Activated naive CD4-positive, alpha-beta T cell treated with anti-CD3 and anti-CD28 coated beads, Interleukin-2, amount 10 ng/mL, durations not matched to agents 7 days and 5 days (primary cell): ENCODE measurements at places on chromosomes 3 and 15.

DNA sequence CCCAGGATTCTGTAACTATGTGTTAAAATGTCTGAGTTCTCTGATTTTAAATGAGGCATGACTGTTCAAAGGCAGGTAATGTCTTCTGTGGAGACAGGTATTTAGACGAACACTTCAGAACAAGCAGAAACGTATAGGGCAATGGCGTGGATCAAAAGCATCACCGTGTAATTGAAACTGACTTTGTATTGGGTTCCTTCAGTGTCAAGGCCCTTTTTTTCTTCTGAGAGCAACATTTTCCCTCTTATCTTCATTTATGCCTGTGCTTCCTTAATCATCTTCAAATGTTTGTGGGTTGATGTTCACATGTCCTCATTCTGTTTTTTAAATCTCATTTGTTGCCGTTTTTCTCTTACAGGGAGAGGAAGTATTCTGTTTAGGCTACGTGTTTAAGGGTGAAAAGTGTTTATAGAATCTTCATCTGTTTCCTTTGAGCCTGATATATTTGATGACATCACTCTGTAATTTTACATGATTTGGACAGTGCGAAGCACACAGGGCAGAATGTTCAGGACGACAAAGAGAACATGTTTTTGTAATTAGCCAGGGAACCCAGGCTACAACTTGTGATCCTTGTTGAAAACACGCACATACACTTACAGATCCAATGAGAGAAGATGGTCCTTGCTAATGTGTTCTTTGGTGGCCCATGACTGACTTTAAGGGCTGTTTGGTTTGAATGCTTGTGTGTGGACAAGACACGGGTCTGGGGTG lies 196.0 kb downstream of the LRTM1 start:
- no peaks in the 10 kb centered on the region for H3K36me3 ChIP-seq
- H3K4me1 ChIP-seq = no peaks in the 10 kb centered on the region
- H3K27ac ChIP-seq = no peak overlapping the region
- no peak for DNase-seq
- no peaks in the 10 kb centered on the region for H3K27me3 ChIP-seq

DNA sequence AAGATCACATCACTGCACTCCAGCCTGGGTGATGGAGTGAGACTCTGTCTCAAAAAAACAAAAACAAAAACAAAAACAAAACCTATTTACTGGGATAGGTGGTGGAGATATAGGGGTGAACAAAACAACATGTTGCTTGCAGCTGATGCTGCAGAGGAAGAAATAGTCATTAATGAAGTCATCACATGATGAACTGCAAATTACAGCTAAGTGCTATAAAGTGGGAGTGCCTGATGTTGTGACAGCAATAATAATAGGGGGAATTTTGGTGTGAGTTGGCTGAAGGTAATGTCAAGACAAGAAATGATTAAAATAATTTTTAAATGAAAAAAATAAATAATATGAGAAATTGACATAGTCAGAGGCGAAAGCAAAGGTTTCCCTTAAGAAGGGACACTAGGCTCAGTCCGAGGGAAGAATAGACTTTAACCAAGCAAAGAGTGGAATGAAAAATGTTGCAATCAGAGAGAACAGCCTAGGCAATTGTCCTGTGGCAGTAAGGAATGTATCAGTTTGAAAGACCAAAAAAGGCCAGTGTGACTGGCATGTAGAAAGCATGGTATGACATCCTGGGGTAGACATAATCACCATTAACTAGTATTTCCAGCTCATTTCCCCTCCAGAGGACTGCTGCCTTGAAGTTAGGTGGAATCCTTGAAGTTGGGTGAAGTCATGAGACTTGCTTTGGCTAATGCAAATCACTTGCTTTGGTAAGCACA lies 14.7 kb upstream of the PIK3CB start:
- H3K4me3 ChIP-seq = no peak overlapping the region
- peaks cover 4% of the 10 kb centered on the region for H3K27me3 ChIP-seq
- no peaks in the 10 kb centered on the region for H3K4me1 ChIP-seq
- H3K27ac ChIP-seq = no peak overlapping the region
- no peak for DNase-seq
- H3K36me3 ChIP-seq = no peaks in the 10 kb centered on the region

- no peak overlapping the region for H3K4me3 ChIP-seq
- no peaks in the 10 kb centered on the region for H3K27me3 ChIP-seq
- H3K4me1 ChIP-seq = no peaks in the 10 kb centered on the region
- no peak for DNase-seq
These were observed 395.8 kb downstream of the NTRK3 start for GRCh38 chr15:87860743-87861142.

- peaks cover 8% of the 10 kb centered on the region for H3K27me3 ChIP-seq
- no peak overlapping the region for H3K27ac ChIP-seq
- no peaks in the 10 kb centered on the region for H3K4me1 ChIP-seq
- H3K36me3 ChIP-seq = no peaks in the 10 kb centered on the region
- H3K4me3 ChIP-seq = no peak overlapping the region
These were observed 6.4 kb upstream of the TTC14 start for GRCh38 chr3:180595559-180595935.

- no peaks in the 10 kb centered on the region for H3K27me3 ChIP-seq
- DNase-seq = no peak
- H3K4me3 ChIP-seq = no peak overlapping the region
- no peak overlapping the region for H3K27ac ChIP-seq
- H3K4me1 ChIP-seq = no peaks in the 10 kb centered on the region
These were observed 16.4 kb downstream of the FAM107A start for GRCh38 chr3:58560771-58561311.

GRCh38 chr15:50435772-50436171 lies 11.6 kb downstream of the USP8 start:
- H3K27me3 ChIP-seq = no peaks in the 10 kb centered on the region
- H3K36me3 ChIP-seq = peaks cover 30% of the 10 kb centered on the region
- H3K4me1 ChIP-seq = peaks cover 4% of the 10 kb centered on the region

GRCh38 chr3:5144316-5144994 lies 22.4 kb downstream of the ARL8B start:
- no peak overlapping the region for H3K4me3 ChIP-seq
- no peak for DNase-seq
- peaks cover 5% of the 10 kb centered on the region for H3K4me1 ChIP-seq
- no peaks in the 10 kb centered on the region for H3K27me3 ChIP-seq
- H3K27ac ChIP-seq = no peak overlapping the region

- peaks cover 9% of the 10 kb centered on the region for H3K4me1 ChIP-seq
- H3K4me3 ChIP-seq = no peak overlapping the region
- no peak for DNase-seq
These were observed 62.7 kb upstream of the CCR4 start for GRCh38 chr3:32888739-32889138.

DNA sequence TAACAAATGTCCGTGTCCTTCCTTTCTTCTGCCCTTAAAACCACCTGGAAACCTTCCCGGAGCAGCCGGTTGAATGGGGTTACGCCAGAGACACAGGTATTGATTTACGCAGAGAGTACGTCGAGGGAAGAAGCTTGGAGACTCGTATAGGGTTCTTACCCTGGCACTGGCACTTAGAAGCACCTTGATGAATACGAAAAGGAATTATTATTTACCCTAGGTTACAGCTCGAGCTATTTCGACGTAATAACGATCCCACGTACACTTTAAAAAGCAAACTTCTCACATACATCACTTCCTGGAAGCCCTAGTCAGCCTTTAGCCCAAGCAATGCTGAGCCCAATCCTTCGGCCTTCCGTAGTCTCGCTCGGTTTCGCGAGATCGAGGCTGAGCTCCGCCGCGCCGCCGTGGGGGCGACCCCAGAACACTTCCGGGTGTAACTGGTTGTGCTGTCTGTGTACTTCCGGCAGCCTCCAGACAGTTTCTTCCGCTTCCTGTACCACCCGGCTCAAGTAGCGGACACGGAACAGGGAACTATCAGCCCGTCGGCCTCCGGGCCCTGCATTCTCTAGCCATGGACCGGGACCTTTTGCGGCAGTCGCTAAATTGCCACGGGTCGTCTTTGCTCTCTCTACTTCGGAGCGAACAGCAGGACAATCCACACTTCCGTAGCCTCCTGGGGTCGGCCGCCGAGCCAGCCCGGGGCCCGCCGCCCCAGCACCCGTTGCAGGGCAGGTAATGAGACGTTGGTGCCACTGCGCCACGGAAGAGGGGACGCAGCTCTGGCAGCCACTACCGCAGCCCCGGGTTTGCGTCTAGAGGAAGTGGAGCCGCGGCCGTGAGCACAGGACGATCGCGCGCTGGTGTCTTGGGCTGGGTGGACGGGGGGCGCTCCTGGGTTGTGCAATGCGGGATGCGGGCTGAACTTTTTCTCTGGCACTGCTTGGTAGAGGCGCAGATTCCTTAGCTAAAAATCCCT lies at the start of gene TTC14:
Gene TTC14, plus strand, starts transcription at position 476 of the 979 bp plus-strand sequence. Its CDS starts 99 bp downstream, at position 575.
- H3K4me1 ChIP-seq = peaks cover 31% of the 10 kb centered on the region
- H3K27ac ChIP-seq = peak within 1 kb of the TSS; percentile 95
- H3K36me3 ChIP-seq = peaks cover 30% of the 10 kb centered on the region
- DNase-seq = peak; percentile 95

GRCh38 chr3:186075931-186076567 lies 32.8 kb downstream of the ETV5 start:
- H3K27me3 ChIP-seq = peaks cover 24% of the 10 kb centered on the region
- DNase-seq = no peak
- no peaks in the 10 kb centered on the region for H3K4me1 ChIP-seq
- H3K27ac ChIP-seq = no peak overlapping the region
- H3K36me3 ChIP-seq = no peaks in the 10 kb centered on the region
- no peak overlapping the region for H3K4me3 ChIP-seq

- H3K4me1 ChIP-seq = peaks cover 86% of the 10 kb centered on the region
- H3K27ac ChIP-seq = peak overlapping the region; percentile 88
- H3K4me3 ChIP-seq = no peak overlapping the region
- no peaks in the 10 kb centered on the region for H3K27me3 ChIP-seq
- peak; percentile 59 for DNase-seq
- peaks cover 48% of the 10 kb centered on the region for H3K36me3 ChIP-seq
These were observed 14.2 kb downstream of the CSK start for GRCh38 chr15:74795966-74796625.

DNA sequence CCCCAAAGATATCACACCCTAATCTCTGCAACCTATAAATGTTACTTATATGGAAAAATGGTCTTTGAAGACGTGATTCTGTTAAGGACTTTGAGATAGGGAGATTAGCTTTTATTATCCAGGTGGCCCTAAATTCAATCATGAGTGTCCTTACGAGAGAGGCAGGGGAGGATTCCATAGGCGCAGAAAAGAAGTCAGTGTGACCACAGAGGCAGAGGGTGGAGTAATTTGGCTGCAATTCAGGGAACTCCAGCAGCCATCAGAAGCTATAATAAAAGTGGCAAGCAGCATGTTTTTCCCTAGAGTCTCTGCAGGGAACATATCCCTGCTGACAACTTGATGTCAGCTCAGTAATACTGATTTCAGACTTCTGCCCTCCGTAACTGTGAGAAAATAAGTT lies 315.2 kb upstream of the ROBO2 start:
- H3K27ac ChIP-seq = no peak overlapping the region
- H3K4me1 ChIP-seq = no peaks in the 10 kb centered on the region
- H3K4me3 ChIP-seq = no peak overlapping the region
- no peaks in the 10 kb centered on the region for H3K27me3 ChIP-seq
- no peak for DNase-seq

DNA sequence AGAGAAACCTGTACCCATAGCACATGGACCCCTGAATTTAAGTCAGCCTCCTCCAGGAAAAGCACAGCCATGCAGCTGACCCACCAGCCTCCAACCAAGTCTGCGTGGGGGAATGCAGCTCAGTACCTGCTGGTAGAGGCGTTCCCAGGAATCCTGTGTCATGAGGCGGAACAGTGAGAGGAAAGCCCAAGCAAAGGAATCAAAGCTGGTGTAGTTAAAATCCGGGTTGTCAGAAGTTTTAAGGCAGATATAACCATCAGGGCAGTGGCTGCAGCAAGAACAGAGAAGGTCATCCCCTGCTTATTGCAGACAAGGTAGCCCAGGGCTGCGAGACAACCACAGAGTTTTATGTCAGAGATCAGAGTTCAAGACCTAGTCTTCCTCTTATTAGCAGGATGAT lies 59.1 kb downstream of the SCN10A start:
- no peaks in the 10 kb centered on the region for H3K4me1 ChIP-seq
- no peaks in the 10 kb centered on the region for H3K36me3 ChIP-seq
- H3K27me3 ChIP-seq = peaks cover 2% of the 10 kb centered on the region
- no peak for DNase-seq
- no peak overlapping the region for H3K27ac ChIP-seq
- no peak overlapping the region for H3K4me3 ChIP-seq

- H3K27ac ChIP-seq = no peak overlapping the region
- no peaks in the 10 kb centered on the region for H3K36me3 ChIP-seq
- H3K27me3 ChIP-seq = peaks cover 3% of the 10 kb centered on the region
- DNase-seq = no peak
- peaks cover 22% of the 10 kb centered on the region for H3K4me1 ChIP-seq
These were observed 4.4 kb downstream of the LAMP3 start for GRCh38 chr3:183158113-183158512.

DNA sequence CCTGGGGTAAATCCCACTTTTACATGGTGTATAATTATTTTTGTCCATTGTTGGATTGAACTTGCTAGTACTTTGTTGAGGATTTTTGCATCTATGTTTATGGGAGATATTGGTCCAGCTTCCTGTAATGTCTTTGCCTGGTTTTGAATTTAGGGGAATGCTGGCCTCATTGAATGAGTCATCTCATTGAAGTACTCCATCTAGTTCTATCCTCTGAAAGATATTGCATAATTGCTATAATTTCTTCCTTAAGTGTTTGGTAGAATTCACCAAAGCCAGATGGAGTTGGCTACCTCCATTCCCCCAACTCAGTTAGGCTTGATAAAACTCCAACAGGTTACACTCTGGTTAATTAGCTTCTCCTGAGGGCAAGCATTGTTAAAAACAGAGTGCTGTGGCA lies 237.4 kb upstream of the TGFBR2 start:
- no peak overlapping the region for H3K27ac ChIP-seq
- DNase-seq = no peak
- no peak overlapping the region for H3K4me3 ChIP-seq

GRCh38 chr3:170499562-170500156 lies 81.0 kb downstream of the CLDN11 start:
- H3K4me3 ChIP-seq = no peak overlapping the region
- H3K36me3 ChIP-seq = no peaks in the 10 kb centered on the region
- H3K27ac ChIP-seq = no peak overlapping the region
- DNase-seq = no peak
- H3K4me1 ChIP-seq = no peaks in the 10 kb centered on the region

- H3K36me3 ChIP-seq = peaks cover 3% of the 10 kb centered on the region
- no peak overlapping the region for H3K27ac ChIP-seq
- peaks cover 79% of the 10 kb centered on the region for H3K27me3 ChIP-seq
- H3K4me1 ChIP-seq = peaks cover 2% of the 10 kb centered on the region
These were observed 11.4 kb downstream of the ZIC1 start for GRCh38 chr3:147420353-147421183.

GRCh38 chr3:97705764-97706163 lies 58.8 kb upstream of the ARL6 start:
- no peak overlapping the region for H3K27ac ChIP-seq
- no peaks in the 10 kb centered on the region for H3K27me3 ChIP-seq

- peaks cover 10% of the 10 kb centered on the region for H3K36me3 ChIP-seq
- H3K27me3 ChIP-seq = peaks cover 59% of the 10 kb centered on the region
- DNase-seq = no peak
- H3K4me3 ChIP-seq = peak overlapping the region; percentile 85
- peak overlapping the region; percentile 58 for H3K27ac ChIP-seq
These were observed 1.9 kb downstream of the MB21D2 start for GRCh38 chr3:192915722-192916121.

DNA sequence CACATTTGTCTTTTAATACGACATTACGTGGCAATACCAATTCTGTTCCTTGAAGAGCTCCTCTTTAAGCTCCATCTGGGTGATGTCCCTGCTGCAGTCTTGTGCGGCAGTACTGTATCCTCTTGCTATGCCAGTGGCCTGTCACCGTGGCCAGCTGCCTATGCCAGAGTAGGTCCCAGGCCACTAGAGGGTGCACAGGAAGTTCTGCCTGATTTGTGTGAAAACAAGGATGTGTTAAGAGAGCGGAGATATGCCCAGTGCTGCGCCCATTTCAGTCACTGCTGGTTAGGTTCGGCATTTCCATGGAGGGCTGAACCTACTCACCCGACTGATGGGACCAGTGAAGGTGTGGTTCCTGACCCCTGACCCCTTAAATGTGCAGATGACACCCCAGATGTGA lies 25.2 kb downstream of the NIPA1 start:
- peak; percentile 38 for DNase-seq
- H3K27ac ChIP-seq = no peak overlapping the region
- peaks cover 3% of the 10 kb centered on the region for H3K4me1 ChIP-seq
- H3K27me3 ChIP-seq = no peaks in the 10 kb centered on the region
